RWPE1 (cell line): ENCODE measurements at places on chromosomes 3 and 15.
A peak's percentile ranks its signal among the peaks of the same experiment; 100 is the strongest.

DNA sequence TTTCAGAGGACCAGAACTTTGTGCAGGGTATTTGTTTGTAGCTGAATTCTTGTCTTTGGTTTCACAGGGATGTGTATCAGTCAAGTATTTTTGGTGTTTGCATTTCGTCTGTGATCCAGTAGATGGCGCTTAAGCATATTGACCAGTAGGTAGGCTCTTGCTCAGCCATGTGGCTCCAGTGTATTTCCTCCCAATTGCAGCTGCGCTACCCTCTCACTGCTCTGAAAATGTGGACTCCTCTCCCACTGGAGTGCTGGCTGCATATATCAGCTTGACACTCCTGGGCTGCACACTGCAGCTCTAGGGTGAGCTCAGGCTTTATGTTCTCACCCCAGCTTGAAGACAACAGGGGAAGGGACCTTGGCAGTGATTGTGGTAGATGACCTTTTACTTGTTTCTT is 1264.3 kb upstream of the ALCAM start:
- peak; percentile 1 for DNase-seq

GRCh38 chr3:102673271-102674115 is 238.7 kb downstream of the ZPLD1 start:
- peak; percentile 84 for DNase-seq

GRCh38 chr3:175075269-175075668 is 216.1 kb downstream of the NAALADL2 start:
- DNase-seq: no peak

GRCh38 chr3:114290911-114291901 is 2.6 kb upstream of the TIGIT start:
- peak; percentile 20 for DNase-seq
